ENCODE measurements at places on chromosomes 2 and 18.

DNA sequence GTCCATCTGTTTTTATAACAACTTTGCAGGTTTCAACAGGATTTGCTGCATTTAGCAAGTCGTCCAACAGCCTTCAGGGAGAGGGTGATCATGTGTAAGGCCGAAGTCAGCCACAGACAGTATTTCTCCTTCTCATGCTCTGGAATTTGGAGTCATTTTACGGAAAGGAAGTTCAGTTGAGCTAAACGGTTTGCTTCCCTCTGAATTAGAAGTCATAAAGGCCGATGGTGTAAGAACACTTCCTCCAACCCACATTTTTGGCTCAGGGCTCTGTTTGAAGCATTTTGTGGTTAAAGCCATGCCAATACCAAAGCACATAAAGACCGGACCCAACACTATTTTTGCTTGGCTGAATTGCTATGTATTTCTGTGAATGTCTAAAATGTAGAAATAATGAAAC, 129.5 kb downstream of the TMEM182 start:
- no peak for ATAC-seq

DNA sequence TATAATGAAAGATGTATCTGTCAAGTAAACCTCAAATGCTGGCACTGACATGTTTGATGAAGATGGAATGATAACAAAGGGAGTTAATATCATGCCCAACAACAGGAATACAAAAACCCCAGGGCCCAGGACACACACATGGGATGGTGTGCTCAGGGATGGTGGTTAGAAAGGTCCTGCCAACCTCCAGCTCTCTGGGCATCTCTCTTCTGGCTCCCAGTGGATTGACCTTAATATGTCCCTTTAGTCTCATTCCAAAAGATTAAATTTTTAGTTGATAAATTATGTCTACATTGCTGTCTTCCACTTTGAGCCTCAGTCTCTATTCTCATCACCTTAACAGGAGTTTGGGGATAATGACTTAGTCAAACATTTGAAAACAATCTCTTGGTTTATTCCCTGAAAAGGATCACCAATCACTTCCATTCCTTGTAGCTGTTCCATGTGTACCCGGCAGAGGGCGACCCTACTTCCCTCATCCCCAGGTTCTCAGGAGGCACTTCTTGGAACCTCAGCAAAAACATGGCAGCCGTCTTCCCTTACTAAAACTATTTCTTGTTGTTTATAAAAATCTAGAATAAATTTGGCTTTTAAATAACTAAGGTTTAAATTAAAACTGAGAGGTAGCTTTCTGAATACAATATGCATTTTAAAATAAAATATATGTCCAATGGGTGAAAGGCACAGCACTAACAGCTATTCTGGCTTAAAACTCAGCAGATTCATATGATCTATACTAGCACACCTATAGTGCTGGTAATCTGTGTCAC, 29.6 kb downstream of the MCEE start:
- no peak for ATAC-seq

DNA sequence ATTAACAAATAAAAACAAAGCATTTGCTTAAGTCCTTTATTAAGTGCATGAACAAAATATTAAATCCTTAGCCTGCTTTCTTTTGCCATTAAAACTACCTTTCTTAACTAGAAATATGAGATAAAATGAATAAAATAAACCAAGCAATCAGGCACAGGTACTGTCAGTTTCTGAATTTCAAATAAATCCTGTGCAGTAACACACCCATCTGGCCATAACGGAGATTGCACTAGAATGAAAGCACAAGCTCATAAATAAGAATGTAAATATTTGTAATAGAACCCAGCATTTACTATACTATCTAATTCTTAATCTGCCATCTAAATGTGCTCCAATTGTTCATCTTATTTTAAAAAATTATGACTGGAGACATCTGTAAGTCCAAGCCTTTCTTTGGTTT, 31.9 kb downstream of the PRKRA start:
- no peak for ATAC-seq

- no peak for ATAC-seq
Observed at GRCh38 chr18:58231930-58232329, 187.9 kb downstream of the NEDD4L start.

GRCh38 chr2:181686576-181687185, 6.4 kb upstream of the NEUROD1 start:
- ATAC-seq = no peak

DNA sequence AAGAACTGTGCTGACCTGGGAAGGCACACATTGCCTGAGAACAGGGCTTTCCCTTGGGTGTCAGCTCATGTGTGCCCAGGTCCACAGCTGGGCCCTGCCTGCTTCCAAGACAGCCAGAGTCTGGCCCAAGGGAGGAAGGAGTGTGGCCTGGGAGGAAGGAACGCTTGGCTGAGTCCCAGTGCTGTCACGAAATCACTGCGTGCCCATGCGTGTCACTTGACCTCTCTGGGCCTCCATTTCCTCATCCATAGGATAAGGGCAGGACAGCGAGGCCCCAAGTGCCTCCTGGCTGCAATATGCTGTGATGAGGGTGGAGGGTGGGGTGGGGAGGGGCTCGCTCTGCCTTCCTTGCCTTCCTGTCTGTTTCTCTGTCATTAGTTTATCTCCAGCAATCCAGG, 642 bp upstream of the KCNK3 start:
- no peak for ATAC-seq

DNA sequence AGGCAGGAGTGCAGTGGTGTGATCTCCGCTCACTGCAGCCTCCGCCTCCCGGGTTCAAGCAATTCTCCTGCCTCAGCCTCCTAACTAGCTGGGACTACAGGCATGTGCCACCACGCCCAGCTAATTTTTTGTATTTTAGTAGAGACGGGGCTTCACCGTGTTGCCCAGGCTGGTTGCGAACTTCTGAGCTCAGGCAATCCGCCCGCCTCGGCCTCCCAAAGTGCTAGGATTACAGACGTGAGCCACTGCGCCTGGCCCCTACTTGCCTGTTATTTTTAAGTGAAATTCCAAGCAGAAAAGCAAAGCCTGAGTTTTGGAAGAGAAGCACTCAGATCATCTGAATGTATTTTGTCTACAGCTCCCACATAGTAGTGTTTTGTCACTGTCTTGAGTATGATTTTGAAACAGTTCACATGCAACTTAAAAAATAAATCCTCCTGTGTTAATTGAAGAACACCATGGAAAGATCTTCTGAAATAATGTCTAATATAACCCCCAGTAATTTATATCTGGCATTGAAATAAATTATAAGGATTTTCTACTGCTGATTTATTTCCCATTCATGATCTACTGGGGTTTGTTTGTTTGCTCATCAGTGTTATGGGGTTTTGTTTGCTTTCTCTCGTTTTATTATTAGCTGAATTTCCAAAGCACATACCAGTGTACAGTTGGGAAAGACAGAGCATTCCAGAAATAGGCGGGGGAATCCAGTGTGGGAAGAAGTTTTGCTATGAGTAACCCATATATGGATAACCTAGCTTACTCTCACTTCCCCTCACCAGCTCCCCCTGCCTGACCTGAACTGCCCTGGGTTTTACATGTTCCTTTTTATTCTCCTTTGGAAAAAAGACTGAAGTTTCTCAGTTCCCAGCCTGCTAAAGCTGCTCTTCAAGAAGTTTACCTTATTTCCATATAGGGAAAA, 80.1 kb upstream of the MAP3K20 start:
- no peak for ATAC-seq

- ATAC-seq = no peak
Observed at GRCh38 chr2:98454500-98455235, 10.0 kb downstream of the INPP4A start.

DNA sequence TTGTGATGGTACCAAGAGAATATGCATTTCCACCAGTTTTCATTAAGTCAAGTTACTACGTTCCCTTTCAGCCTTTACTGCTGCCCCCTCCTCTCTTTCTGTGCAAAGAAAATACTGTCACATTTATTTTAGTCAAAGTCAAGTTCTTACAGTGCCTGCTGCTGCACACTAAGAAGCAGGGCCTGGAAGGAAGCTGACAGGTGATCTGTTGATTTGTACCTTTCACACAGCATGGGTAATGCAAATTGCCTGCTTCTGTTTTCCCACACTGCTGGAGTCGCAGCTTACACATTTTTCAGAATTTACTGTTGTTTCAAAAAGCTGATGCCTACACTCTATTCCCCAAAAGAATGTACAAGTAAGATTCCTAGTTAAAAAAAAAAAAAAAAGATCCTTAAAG, 48.7 kb upstream of the CD226 start:
- no peak for ATAC-seq

- ATAC-seq = no peak
Observed at GRCh38 chr2:69589973-69590652, 53.4 kb downstream of the AAK1 start.

- ATAC-seq = no peak
Observed at GRCh38 chr2:222290736-222291484, 7.9 kb downstream of the PAX3 start.

DNA sequence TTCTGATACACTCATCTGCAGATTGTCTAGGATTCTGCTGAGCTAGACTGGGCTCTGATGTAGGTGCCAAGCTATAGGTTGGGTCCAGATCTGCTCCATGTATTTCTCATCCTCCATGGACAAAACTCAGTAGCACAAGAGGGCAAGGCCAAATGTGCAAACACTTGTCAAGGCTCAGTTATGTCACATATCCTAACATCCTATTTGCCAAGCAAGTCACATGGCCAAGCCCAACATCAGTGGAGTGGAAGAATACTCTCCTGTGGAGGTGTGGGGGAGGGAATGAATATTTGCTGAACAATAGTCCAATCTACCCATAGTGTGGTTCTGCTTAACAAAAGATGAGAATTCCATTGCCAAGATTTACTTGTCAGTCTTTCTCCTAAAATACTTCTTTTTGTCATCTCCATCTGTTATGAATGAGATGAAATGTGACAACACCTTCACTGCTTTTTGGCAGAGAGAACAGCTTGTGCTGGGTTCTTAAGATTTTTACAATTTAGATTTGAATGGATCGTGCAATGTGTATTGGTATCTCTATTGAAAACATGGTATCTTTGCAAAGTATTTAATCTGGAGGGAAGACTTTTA, 89.9 kb downstream of the OXER1 start:
- no peak for ATAC-seq

DNA sequence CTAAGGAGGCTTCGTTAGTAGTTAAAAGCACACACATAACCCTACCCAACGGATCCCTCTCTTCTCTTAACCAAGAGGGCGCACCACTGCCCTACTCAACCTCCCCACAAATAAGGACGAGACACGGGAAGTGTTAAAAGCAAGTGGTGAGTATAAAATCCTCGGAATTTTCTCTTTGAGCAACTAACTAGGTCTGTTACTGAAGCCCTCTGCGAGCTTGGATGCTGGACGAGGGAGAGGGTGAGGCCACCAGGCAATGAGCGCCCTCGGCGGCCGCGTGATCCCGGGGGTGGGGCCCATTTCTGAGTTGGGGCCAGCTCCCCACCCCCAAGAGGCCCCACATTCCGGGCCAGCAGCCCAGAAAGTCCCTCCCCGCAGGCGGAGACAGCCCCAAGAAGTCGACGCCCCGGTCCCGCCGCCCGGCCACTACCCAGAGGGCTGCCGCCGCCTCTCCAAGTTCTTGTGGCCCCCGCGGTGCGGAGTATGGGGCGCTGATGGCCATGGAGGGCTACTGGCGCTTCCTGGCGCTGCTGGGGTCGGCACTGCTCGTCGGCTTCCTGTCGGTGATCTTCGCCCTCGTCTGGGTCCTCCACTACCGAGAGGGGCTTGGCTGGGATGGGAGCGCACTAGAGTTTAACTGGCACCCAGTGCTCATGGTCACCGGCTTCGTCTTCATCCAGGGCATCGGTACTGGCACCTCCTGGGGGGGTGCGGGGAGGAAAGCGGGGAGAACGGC, at the start of gene CYBRD1:
Gene CYBRD1, plus strand, starts transcription at position 423 of the 736 bp plus-strand sequence. Its CDS starts 72 bp downstream, at position 495.
- ATAC-seq = peak; percentile 48

DNA sequence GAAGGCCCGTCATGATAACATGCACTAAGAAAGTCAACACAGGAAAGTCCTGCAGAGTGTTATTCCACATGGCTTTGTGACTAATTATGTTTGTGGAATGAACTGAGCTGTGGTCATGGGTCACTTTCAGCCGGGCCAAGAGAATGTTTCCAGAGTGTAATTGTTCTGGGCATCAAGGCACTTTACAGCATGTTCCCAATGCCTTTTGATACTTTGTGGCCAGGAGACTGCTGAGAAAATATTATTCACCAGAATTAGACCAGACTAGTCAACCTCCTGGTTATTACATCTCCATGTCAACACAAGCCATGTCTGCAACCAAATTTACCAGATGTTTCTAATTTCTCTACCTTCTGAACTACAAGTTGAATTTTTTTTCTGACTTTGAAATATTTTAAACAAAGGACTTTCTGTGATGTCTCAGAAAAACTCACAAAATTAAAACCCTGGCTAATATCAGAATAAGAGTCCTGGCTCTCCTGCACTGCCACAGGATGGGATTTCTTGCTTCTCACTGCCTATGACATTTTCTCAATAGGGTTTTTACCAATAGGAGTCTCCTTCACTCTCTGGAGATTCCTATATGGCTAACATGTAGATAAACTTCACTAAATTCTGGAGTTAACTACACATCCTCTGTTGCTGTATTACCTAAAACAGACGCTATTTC, 90.6 kb upstream of the WDR75 start:
- ATAC-seq = no peak

DNA sequence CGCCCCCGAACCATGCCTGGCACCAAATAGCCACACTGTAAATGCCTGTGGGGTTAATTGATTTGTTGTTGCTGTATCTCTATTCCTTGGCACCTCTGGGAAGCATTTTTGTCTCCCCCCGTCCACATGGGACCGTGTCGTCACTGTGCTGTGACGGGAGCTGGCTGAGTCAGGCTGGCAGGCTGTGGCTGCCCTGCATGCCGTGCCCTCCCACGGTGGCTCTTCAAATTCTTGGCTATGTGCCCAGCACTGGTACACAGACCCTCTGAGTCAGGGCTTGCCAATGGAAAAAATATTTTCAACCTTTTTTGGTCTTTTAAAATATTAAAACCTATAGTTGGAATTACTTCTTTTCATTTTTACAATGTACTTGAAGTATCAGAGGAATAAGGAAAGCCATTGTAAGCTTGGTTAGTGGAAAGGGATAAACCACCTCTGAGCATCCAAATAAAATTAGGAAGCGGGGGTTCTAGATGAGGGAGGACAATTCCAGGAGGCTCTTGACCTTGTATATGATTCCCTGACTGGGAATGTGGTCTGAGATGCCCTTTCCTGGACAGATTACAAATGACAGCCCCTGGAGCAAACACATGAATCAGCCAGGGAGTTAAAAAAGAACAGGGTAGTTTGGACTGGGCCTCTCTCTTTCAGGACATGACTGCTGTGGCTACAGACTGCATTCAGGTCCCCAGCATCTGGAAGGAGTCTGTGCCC, 59.4 kb downstream of the DGKD start:
- ATAC-seq = no peak

DNA sequence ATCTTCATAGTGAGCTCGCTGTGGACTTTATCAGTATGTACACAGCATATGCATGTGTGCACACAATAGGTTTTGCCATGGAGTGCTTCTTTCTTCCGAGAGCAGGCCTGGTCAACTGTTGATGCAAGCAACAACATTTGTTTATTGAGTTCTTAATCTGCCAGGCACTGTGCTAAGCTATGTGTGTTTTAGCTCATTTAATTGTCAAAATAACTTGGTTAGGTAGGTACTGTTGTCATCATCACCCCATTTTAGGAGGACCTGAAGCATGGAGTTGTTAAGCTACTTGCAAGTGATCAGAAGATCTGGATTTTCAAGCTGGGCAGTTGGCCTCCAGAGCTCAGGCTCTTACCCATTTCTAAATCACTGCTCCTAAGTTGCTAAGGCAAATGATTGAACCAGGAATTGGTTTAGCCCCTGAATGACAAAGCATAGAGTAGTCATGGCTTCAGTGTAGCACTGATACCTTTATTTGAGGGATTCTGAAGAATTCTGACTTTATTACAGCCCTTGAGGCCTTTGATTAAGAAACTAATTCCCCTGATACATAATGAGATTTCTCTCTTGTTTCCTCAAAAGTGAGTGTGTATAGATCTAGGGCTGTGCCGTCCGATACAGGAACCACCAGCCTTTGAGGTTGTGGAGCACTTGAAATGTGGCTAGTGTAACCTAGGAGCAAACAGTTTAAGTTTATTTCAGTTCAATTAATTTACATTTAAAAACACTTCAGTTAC, 132.9 kb downstream of the FMNL2 start:
- no peak for ATAC-seq

Measured in stimulated activated memory B cell treated with anti-CD40 and anti-IgM and Interleukin-4, amounts not matched to agents 10 μg/mL and 1 μg/mL and 100 μg/mL, for 72 hours (primary cell).